Progenitor cell of endocrine pancreas (in vitro differentiated cells): ENCODE measurements at places on chromosomes 13 and 19. TPM values are rescaled to one million over a fixed set of nuclear protein-coding genes. Genes with fewer than 3 reads are reported as not detected.

- H3K36me3 ChIP-seq = peaks cover 4% of the 10 kb centered on the region
- DNase-seq = no peak
- no peak overlapping the region for H3K4me3 ChIP-seq
- no peaks in the 10 kb centered on the region for H3K4me1 ChIP-seq
Observed at GRCh38 chr13:49319951-49320350, 72.2 kb downstream of the CDADC1 start.

The GJB2 gene
- 1.1 and 2.4 TPM in 2 replicates for total RNA-seq

The SERPINE3 gene
- not detected in 2 replicates for total RNA-seq

- H3K4me3 ChIP-seq = peak overlapping the region; percentile 73
- H3K36me3 ChIP-seq = peaks cover 2% of the 10 kb centered on the region
- no peak for DNase-seq
- H3K27ac ChIP-seq = peak overlapping the region; percentile 37
- peaks cover 4% of the 10 kb centered on the region for H3K27me3 ChIP-seq
- H3K4me1 ChIP-seq = peaks cover 5% of the 10 kb centered on the region
Observed at GRCh38 chr19:13872339-13872694, 4.6 kb upstream of the NANOS3 start.

- H3K4me1 ChIP-seq = peaks cover 4% of the 10 kb centered on the region
- no peak for DNase-seq
- H3K27ac ChIP-seq = no peak overlapping the region
- peaks cover 15% of the 10 kb centered on the region for H3K27me3 ChIP-seq
- peaks cover 1% of the 10 kb centered on the region for H3K36me3 ChIP-seq
- no peak overlapping the region for H3K4me3 ChIP-seq
Observed at GRCh38 chr13:25117312-25117711, 21.4 kb downstream of the PABPC3 start.

DNA sequence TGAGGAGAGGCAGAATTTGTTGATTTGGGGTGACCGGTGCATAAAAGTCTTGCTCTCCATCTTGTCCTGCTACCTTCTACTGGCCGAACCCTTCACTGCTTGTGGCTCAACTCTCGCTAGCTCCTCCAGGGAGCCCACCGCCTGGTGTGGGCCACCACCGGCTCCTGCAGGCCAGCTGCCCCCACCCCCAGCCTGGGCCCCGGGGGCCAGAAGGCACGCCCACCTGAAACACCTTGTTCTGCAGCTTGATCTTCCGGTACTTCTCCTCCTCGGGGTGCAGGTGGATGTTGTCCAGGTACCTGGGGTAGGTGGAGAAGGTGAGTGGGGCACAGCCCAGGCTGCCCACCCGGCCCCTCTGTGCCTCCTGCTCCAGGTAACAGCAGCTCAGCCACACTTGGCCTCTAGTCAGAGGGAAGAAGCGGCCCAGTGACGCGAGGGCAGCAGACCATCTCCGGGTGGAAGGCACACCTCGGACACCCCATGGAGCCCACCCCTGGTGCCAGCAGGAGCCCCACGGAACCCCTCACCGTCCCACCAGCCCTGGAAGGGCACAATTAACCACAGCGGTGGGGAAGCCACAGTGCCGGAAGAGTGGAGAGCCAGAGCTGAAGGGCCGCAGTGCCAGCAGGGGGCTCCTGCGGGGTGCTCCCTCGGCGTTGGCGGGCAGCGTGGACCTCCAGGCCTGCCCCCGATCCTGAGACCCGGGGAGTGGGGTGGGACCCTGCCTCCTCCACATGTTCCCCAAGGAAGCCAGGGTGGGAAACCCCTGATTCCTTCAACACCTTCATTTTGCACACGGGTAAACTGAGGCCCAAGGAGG lies 10.1 kb downstream of the UBXN6 start:
- no peaks in the 10 kb centered on the region for H3K4me1 ChIP-seq
- no peak overlapping the region for H3K4me3 ChIP-seq
- no peaks in the 10 kb centered on the region for H3K27me3 ChIP-seq
- peaks cover 6% of the 10 kb centered on the region for H3K36me3 ChIP-seq
- DNase-seq = no peak
- no peak overlapping the region for H3K27ac ChIP-seq

DNA sequence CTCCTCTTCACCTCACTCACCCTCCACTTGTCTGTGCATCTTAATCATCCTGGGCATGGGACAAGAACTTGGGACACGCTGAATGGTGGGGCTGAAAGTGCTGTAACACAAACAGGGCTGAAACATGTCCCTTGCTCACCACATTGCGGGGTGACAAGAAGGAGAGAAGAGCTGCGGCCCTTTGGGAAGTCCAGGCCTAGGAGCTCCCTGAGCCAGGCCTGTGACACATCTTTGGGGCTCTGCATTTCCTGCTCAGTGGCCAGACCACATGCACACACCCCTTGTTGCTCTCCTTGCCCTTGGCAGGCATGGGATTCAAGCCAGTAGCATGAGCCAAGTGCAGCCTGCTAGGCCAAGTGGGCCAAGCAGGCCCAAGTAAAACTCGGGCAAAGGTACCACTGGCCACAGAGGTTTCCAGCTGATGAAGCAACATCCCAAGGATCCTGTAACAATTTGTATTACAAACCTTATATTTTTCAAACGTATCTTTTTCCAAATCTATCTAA lies 1384.3 kb upstream of the PCDH20 start:
- H3K27me3 ChIP-seq = no peaks in the 10 kb centered on the region
- H3K4me3 ChIP-seq = no peak overlapping the region
- no peak overlapping the region for H3K27ac ChIP-seq
- H3K36me3 ChIP-seq = no peaks in the 10 kb centered on the region

GRCh38 chr13:71610876-71611275 lies 256.1 kb downstream of the DACH1 start:
- DNase-seq = no peak
- peaks cover 3% of the 10 kb centered on the region for H3K4me1 ChIP-seq
- peaks cover 10% of the 10 kb centered on the region for H3K36me3 ChIP-seq
- H3K27ac ChIP-seq = no peak overlapping the region
- no peak overlapping the region for H3K4me3 ChIP-seq

The PSG7 gene
- total RNA-seq = not detected in 2 replicates

DNA sequence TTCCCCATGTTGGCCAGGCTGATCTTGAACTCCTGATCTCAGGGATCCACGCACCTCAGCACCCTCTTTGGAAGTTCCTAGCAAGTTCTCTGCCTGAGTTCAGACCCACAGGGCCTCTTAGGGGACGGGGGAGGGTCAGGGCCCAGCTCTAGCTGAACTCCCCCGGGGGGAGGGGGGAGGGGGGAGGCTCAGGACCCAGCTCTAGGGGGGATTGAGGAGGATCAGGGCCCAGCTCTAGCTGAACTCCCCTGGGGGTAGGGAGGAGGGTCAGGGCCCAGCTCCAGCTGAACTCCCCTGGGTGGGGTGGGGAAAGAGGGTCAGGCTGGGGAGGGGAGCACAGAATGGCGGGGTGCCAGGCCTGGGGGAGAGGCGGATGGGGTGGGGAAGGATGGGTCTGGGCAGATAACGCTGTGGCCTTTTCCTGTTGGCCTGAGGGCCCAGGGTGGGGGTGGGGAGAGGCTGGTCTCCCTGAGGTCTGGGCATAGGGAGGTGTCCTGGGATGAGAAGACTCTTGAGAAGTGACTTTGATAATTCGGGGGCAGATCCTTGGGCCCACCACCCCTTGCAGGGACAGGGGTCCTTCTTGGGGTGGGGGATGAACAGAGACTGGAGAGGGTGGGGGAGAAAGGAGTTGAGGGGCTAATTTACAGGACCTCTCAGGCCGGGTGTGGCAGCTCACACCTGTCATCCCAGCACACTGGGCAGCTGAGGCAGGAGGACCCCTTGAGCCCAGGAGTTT lies 5.5 kb upstream of the PTBP1 start:
- DNase-seq = no peak
- no peaks in the 10 kb centered on the region for H3K27me3 ChIP-seq
- H3K36me3 ChIP-seq = peaks cover 2% of the 10 kb centered on the region
- no peak overlapping the region for H3K4me3 ChIP-seq
- H3K4me1 ChIP-seq = peaks cover 12% of the 10 kb centered on the region

DNA sequence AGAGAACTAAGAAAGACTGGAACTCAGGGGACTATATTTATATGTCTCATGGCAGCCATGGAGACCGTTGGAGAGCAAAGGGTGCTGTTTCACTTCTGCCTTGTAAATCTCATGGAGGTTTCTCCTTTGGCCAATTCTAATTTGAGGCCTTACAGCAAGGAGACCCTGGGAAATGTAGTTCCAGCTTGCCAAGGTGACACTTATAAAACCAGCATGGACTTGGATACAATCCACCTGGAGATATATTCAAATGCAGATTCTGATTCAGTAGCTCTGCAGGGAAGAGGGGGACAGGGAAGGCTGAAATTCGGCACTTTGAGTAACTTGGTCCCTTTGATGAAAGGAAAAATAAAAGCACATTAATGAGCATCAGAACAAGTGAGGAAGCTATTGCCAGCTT lies 90.0 kb downstream of the OXGR1 start:
- H3K4me3 ChIP-seq = no peak overlapping the region
- H3K27me3 ChIP-seq = peaks cover 13% of the 10 kb centered on the region
- no peaks in the 10 kb centered on the region for H3K36me3 ChIP-seq

DNA sequence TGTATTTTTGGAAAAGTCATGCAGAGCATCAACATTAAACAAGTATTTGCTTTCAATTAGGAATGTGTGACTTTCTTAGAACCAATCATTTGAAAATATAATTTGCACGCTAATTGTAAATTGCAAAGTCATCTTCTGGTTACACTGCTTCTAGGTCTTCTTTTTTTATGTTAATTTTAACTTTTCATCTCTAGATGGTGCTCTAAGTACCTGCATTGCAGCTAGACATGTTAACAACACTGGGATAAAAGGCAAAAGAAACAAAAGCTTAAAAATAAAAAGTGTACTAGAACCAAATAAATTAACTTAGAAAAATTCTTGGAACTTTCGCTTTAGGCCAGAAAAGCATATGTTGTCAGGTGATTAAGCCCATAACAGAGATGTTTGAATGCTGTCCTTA lies 2758.2 kb downstream of the PCDH9 start:
- no peak overlapping the region for H3K4me3 ChIP-seq
- no peak overlapping the region for H3K27ac ChIP-seq
- DNase-seq = no peak
- no peaks in the 10 kb centered on the region for H3K36me3 ChIP-seq
- H3K27me3 ChIP-seq = no peaks in the 10 kb centered on the region

The ZNF560 gene
- not detected in 2 replicates for total RNA-seq

The ZNF486 gene
- 29.6 and 31.8 TPM in 2 replicates for total RNA-seq

- H3K36me3 ChIP-seq = no peaks in the 10 kb centered on the region
- DNase-seq = no peak
- peaks cover 38% of the 10 kb centered on the region for H3K27me3 ChIP-seq
- peaks cover 10% of the 10 kb centered on the region for H3K4me1 ChIP-seq
- no peak overlapping the region for H3K4me3 ChIP-seq
Observed at GRCh38 chr13:109154546-109154945, 525.1 kb downstream of the MYO16 start.

GRCh38 chr13:31930490-31930889 lies 101.1 kb upstream of the FRY start:
- DNase-seq = no peak
- H3K27ac ChIP-seq = no peak overlapping the region
- H3K4me1 ChIP-seq = peaks cover 17% of the 10 kb centered on the region
- no peaks in the 10 kb centered on the region for H3K36me3 ChIP-seq

GRCh38 chr13:79267560-79267959 lies 138.5 kb downstream of the RBM26 start:
- H3K36me3 ChIP-seq = peaks cover 1% of the 10 kb centered on the region
- no peaks in the 10 kb centered on the region for H3K27me3 ChIP-seq
- DNase-seq = no peak
